ENCODE measurements at places on chromosomes 5 and 9.

- no peak for DNase-seq
Measured at GRCh38 chr9:3262826-3263529, 262.8 kb downstream of the RFX3 start.

- no peak for DNase-seq
Measured at GRCh38 chr5:582936-583635, 29.1 kb upstream of the CEP72 start.

DNA sequence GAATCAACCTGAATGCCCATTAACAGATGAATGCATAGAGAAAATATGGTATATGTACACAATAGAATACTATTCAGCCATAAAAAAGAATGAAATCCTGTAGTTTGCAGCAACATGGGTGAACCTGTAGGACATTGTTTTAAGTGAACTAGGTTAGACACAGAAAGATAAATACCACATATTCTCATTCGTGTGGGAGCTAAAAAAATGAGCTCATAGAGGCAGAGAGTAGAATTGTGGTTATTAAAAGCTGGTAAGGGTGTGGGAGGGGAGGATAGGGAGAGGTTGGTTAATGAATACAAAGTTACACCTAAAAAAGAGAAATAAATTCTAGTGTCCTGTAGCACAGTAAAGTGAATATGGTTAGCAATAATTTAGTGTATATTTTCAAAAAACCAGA is 23.5 kb downstream of the PTTG1 start:
- DNase-seq, result no peak

- DNase-seq, result no peak
Measured at GRCh38 chr9:84754461-84754860, 84.9 kb downstream of the NTRK2 start.

DNA sequence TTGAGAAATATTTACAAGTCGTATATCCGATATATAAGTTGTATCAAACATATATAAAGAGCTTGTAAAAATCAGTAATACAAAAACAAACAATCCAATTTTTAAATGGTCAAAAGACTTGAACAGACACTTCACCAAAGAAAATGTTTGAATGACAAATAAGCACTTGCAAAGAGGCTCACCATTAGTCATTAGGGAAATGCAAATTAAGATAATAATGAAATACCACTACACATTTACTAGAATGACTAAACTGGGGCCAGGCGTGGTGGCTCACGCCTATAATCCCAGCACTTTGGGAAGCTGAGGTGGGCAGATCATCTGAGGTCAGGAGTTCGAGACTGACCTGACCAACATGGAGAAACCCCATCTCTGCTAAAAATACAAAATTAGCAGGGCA is 134.6 kb upstream of the HAND1 start:
- DNase-seq, result no peak

DNA sequence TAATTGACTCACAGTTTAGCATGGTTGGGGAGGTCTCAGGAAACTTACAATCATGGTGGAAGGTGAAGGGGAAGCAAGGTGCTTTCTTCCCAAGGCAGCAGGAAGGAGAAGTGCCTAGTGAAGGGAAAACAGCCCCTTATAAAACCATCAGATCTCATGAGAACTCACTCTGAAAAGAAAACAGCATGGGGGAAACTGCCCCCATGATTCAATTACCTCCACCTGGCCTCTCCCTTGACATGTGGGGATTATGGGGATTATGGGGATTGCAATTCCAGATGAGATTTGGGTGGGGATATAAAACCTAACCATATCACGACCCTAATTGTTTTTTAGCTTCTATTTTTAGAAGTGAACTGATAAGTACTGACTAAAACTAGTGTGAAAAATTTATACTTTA is 1377.5 kb upstream of the DMAC1 start:
- DNase-seq, result no peak

Data from NB4 (cell line).